ENCODE measurements at places on chromosomes 4 and X.

DNA sequence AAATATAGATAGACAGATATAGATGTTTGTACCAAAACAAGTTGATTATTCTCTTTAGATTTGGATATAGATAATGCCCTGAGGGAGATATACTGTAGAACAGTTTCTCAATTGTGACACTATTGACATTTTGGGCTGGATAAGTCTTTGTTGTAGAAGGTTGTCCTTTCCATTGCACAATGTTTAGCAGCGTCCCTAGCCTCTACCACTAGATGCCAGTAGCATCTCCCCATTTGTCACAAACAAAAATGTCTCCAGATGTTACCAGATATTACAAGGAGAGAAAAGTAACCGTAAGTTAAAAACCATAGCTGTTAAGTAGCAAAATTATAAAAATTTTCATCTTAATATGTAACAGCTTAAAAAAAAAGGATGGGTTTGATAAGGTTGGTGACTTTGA, 2595.3 kb downstream of the ARAP2 start:
- no peak for DNase-seq

- DNase-seq = no peak
Measured at GRCh38 chr4:188299161-188299560, 159.9 kb downstream of the TRIML1 start.

- DNase-seq = no peak
Measured at GRCh38 chr4:13537011-13537831, 7.1 kb downstream of the NKX3-2 start.

GRCh38 chrX:37754516-37754915, 25.3 kb upstream of the CYBB start:
- no peak for DNase-seq

DNA sequence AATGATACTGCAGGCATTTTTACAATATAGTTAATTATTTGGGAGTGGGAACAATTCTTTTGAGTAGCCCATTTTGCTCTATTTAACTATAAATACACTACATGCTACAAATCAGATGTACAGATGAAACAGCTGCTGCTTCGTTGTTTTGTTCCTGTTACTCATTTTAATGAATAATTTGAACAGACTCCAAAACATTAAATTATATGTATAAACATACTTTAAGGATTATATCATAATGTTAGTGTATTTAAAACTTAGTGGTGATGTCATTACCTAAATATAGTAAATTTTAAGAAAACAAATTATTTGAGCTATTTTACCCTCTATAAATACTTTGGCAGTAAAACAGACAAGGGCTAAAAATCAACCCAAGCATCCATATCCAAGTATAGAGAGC, 60.7 kb downstream of the GAB1 start:
- no peak for DNase-seq

- DNase-seq = no peak
Measured at GRCh38 chrX:136061286-136061685, 76.1 kb downstream of the SLC9A6 start.

DNA sequence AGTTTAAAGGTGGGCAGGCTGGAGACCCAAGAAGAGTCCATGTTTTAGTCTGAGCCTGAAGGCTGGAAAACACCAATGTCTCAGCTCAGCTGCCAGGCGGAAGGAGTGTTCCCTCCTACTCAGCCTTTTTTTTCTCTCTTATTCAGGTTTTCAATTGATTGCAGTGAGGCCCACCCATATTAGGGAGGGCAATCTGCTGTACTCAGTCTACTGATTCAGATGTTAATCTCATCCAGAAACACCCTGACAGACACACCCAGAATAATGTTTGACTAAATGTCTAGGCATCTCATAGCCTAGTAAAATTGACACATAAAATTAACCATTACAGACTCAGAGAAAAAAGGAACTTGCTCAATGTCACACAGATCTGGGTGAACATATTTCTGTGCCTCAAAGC, 347.1 kb downstream of the GBA3 start:
- no peak for DNase-seq

GRCh38 chr4:6263526-6264224, 6.0 kb upstream of the WFS1 start:
- no peak for DNase-seq

- DNase-seq = no peak
Measured at GRCh38 chr4:62003695-62004094, 803.6 kb downstream of the ADGRL3 start.

DNA sequence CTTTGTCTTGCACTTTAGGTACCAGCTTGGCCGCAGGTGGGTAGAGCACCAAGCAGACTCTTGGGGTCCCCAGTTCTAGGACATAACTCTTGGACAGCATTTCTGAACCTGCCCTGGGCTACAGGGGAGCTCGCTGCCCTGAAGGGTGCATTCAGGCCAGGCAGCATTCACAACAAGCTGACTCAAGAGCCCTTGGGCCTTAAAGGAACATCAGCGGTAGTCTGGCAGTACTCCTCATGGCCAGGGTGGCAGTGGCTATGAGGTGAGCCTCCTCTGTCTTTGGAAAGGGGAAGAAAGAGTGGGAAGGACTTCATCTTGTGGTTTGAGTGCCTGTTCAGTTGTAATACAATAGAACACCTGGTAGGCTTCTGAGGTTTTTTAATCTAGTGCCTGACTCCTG, 24.8 kb upstream of the SMARCA5 start:
- DNase-seq = no peak

DNA sequence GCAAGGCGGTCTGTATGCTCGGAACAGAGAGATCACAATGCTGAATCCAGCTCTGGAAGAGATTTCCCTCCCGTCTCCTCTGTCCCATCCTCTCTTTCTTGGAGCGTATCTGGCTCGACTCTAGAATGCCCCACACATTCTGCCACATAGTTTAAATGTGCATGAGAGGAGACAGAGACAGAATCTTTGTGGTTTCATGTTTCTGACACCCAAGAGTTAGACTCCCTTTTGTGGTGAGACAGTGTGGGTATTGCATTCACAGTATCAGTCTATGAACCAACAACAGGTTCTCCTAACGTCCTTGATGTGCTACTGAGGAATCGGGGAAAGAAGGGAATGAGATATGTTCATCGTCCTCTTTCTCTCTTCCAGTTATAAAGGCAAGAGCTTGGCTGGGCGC, 25.3 kb downstream of the FAM47E start:
- no peak for DNase-seq

DNA sequence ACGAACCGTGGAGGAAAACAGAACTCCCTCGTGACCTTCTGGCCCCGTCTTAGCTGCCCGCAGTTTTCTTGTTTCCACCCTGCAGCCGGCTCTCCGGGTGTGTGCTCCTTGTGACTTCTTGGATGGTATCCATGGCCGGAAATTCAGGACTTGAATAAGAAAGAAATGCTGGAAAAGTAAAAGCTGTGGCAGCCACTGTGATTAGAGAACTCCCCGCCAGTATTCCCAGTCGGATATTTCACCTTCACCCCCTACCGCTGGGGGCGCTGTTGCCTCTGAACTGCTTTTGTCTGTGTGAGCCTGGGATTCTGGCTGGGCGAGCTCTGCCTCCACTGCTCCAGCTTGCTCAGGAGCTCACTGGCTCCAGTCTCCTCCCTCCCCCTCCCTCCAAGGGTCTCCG, 41.5 kb upstream of the CYP4V2 start:
- DNase-seq = no peak

- no peak for DNase-seq
Measured at GRCh38 chrX:25288676-25289075, 272.9 kb upstream of the ARX start.

GRCh38 chrX:8868070-8868773, 67.0 kb upstream of the FAM9A start:
- DNase-seq = no peak

GRCh38 chr4:85932500-85933290, 427.2 kb downstream of the MAPK10 start:
- DNase-seq = no peak

DNA sequence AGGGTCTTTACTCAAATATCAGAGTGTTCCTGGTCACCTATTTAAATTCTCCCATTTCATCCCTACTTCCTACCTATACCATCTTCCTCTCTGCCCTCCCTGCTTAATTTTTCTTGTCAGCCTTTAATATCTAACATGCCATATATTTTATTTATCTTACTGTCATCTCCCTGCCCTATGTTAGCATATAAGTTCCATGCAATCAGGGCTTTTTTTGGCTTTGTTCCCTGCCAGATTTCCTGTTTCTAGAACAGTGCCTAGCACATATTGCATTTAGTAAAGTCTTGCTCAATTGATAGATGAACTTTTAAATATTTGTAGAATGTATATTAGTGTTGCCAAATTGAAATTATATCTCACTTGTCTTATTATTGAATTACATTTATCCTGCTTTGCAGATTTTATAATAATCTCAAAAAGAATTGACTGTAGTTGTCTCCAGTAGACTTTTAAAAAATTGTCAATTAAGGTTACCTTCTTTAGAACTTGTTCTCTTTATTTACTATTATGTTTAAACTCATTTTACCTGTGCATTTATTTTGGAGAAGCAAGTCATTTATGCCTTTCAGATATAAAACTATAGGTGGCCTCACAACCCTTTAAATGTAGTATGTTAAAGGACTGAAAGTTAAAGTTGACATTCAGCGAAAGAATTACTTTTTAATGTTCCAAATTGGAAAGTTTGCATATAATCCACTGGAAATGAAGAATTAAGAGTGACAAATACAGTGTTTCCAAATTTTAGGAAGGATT, 108.2 kb upstream of the BMPR1B start:
- DNase-seq = no peak

DNA sequence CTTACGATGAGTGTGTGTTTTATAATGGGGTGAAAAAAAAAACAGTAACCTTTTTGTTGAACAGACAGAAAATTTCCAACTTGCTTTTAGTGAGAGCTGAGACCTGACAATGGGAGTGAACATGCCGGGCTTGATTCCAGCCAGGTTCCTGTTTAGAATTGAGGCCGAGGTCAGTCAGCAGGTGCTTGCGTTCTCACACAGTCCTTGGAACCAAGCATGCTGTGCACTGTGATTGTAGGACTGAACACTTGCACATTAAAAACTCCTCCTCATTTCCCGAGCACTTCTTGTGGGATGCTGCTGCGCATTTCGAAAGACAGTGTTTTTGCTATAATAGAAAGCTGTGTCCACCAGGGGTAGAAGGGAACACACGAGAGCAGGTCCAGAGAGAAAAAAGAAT, 51.8 kb downstream of the TMEM131L start:
- no peak for DNase-seq

DNA sequence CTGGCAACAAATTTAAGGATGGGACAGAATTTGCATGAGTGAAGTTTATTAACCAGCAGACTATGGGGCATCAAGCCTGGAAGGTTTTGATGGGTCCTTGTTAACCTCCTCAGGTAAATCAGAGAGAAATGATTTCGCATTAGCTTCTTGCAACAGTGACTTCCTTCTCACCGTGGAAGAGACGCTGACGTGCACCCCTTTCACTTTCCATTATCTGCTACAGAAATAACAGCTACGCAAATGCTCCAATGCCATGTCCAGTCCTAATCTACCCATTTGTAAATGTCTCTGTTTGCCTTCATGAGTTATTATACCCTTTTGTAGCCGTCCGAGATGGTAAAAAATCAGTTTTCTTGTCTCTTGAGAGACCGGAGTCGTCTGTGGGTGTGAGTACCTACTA, 100.3 kb downstream of the SLC34A2 start:
- DNase-seq = no peak

DNA sequence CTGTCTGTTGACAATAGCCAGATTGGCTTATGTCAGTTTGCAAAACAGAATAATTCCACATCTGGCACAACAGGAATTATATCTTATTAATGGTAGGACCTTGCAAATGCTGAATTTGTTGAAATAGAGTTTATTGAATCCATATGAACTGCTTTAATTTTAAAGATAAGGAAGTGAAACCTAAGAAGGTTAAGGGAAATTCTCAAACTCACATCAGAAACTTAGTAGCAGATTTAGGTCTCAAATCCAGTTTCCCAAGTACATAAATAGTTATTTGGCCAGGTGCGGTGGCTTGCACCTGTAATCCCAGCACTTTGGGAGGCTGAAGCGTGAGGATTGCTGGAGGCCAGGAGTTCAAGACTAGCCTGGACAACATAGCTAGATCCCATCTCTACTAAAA, 117.1 kb downstream of the HNRNPD start:
- DNase-seq = no peak

- DNase-seq = no peak
Measured at GRCh38 chr4:67892253-67892652, 8.5 kb upstream of the TMPRSS11D start.

DNA sequence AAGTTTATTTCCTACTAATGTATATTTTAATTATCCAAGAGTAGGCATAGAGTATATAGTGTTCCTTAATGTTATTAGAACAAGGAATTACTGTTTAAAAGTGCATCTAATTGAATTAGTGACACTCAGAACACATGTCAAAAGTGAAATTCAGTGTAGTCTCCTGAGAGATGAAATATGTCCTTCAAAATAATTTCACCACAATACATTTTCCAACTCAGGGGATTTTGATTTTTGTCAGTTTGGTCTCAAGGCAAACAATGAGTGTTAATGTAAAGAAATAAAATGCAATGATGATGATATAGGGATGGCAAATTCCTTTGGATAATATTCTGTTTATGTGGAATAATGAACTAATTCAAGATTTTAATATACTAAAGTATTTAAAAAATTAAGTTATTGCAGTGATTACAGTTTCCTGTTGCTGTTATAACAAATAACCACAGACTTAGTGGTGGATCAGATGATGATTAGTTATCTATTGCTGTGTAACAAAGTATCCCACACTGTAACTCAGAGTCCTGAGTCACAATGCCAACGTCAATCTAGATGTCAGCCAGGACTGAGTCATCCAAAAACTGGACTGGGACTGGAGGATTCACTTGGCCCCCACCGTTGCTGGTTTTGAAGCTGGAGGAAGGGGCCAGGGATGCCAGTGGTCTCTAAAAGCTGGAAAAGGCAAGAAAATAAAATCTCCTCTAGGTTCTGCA, 148.0 kb upstream of the SLC7A11 start:
- no peak for DNase-seq

DNA sequence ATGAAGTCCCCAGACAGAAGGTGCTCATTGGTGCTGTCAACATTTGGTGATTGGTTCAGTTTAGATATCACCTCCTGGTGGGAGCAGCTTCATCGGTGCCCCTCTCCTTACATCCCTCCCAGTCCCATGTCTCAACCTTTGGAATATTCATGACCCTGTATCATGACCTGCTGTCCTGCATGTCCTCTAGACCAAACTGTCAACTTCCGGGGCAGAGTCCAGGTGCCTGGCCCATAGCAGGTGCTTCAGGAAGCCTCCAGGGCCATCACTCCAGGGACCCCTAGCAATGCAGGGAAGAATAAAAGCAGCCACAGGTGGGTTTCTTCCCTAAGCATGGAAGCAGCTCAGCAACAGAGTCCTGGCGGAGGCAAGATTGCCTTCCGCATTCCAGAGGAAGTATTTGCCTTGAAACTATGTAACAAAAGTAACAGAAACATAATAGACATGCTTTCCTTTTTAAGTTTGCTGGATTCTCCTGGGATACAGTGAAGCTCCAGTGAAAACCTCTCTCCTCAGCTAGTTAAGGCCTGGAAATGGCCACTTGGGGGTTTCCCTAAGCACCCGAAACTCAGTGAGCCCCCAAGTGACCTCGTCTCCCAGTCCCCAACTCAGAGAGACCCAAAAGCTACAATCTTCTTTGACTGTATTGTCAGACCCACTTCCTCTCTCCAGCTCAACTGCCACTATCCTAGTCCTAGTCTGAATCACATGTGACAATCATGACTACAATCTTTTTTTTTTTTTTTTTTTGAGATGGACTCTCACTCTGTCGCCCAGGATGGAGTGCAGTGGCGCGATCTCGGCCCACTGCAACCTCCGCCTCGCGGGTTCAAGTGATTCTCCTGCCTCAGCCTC, 1.3 kb upstream of the ATP6AP1 start:
- DNase-seq = no peak

GRCh38 chrX:97065973-97066372, 182.3 kb downstream of the RPA4 start:
- DNase-seq = no peak
